ENCODE measurements at places on chromosomes 6 and 20.

GRCh38 chr6:154891901-154892300 is 103.2 kb upstream of the TIAM2 start:
- DNase-seq: no peak

DNA sequence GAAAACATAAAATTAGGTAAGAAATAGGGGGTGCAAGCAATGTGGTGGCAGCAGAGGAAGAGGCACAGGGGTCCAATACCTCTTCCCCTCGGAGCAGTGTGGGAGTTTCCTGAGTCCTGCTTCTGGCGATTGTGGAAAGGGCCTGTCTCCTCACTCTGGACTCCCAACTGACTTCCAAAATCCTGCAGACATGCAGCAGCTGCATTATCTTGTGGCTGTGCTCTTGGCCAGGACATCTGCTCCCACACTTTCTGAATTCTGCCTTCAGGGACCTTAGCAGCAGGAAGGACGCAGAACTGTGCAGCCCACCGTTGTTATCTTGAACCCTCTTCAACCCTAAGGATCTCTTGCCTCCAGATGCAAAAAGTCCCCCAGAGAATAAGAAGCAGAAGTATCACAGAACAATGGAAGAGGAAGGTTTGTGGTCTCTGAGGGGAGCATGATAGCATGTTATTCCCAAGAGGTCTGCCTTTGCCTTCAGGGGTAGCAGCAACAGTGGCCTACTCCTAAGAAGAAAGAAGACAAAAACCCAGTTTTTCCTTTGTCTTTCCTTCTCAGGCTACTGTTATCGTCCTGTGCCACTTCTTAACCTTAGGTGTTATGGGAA is 102.5 kb upstream of the EMILIN3 start:
- DNase-seq: no peak

- DNase-seq: no peak
Observed at GRCh38 chr20:4794846-4795245, 73.1 kb downstream of the PRND start.

GRCh38 chr6:66238851-66239250 is 531.8 kb upstream of the EYS start:
- DNase-seq: no peak

- no peak for DNase-seq
Observed at GRCh38 chr20:9279918-9280401, 211.1 kb downstream of the PLCB4 start.

DNA sequence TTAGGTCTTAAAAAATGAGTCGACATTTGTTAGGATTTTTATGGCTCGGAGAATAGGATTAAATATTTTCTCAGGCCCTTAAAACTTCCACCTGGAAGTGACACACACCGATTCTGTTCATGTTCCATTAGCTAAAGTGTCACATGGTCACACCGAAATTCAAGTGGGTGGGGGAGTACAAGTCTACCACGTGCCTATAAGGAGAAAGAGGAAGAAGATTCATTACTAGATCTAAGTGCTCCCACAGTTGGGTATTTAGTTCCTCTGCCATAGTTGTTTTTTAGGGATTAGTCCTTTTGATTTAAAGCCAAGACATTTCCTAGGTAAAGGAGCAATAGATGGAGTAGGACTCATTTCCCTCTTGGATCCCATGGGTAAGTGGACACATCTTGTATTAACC is 4.9 kb upstream of the TOX2 start:
- DNase-seq: no peak

- DNase-seq: no peak
Observed at GRCh38 chr20:43442282-43442880, 15.3 kb upstream of the SRSF6 start.

- peak; percentile 14 for DNase-seq
Observed at GRCh38 chr6:129621252-129621651, 88.7 kb downstream of the ARHGAP18 start.

DNA sequence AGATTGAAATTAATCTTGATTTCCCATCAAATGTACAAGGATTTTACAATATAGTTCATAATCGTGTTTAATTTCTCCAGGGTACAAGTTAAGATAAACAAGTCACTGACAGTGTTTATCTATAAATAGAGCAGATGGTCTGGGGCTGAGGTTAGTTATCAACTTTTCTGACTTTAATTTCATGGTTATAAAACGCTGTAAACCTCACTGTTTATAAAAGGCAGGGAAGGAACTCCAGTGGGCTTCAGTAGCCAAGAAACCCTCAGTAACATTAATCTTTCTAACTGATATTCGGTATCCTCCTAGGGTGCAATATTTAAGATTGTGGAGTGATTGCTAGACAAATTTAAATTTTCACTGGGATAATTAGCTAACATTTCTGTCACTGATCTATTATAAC is 68.6 kb downstream of the GFRAL start:
- no peak for DNase-seq

DNA sequence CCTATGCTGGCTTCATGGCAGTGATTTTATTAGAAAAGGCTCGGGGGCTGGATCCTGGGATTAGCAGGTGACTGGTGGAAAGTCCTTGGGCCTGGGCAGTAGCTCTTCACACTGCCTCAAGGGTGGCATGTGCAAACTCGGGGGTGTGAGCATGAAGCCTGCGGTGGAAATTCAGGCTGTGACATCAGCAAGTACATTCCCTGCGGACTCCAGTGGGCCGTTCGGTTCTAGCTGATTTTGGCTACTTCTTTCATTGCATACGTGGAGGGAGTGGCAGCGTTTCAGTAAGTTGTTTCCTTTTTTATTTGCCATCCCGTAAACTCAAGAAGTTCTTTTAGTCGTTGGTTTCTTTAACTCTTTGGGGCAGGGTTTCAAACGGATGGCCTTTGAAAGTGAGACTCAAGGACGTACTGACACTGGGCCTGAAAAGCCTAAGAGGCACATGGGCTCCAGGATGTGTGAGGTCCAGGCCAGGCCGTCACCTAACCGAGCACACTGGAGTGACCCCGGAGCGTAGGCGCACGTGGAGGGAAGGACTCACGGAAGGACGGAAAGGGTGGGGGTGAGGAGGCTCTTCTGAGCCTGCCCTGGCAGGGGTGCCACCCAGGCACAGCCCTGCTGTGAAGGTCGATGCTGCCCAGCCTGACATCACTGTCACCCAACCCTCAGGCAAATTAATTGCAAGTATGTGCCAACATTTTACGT is 104.0 kb upstream of the FRMD1 start:
- DNase-seq: no peak

DNA sequence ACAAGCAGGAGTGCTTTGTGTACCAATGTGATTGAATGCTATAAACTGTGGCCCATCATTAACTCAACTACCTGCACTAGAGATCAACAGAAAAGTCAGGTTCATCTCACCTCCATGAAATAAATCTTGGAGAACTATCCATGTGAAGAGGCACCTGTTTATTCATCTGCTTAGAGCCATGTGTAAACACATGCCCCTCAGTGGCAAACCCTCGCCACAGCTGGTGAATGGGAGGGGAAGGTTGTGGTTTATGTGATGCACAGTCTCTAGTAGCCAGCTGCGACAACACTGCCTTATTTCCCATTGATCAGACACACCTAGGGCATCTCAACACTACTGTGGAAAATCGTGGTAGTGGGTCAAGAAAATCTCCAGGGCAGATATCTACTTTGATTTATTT is 640.2 kb downstream of the PTPRT start:
- no peak for DNase-seq

DNA sequence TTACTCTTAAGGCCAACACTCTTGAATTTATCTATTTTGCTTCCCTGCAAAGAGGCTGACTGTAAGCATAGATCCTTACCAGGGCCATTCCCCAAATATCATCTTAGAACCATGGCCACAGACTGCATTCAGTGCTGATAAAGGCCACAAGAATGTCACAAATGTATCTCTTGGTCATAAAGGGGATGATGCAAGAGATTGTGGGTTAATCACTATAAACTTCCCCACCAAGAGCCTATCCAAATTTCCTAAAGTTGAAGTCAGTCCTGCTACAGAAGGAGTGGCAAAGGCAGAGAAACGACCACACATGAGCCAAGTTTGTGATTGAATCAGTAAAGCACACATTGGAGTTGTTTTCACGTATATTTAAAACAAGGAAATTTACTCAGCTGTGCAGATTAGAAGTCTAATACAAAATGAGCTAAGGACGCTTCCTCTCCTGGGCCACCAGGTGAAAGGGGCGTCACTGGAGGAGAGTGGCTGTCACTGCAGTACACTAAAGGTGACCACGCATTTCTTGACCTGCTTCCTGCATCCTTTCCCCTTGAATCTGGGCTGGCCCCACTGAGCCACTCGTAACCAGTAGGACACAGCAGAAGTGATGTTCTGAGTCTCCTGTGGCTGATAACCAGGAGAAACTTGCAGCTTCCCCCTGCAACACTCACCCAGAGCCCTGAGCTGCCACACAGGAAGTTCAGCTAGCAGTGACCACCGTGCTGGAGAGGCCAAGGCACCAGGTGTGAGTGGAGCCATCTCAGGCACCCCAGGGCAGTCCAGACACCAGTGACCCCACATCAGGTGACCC is 181.9 kb downstream of the SYNDIG1 start:
- DNase-seq: no peak

- DNase-seq: no peak
Observed at GRCh38 chr20:60491051-60491581, 532.9 kb downstream of the CDH26 start.

DNA sequence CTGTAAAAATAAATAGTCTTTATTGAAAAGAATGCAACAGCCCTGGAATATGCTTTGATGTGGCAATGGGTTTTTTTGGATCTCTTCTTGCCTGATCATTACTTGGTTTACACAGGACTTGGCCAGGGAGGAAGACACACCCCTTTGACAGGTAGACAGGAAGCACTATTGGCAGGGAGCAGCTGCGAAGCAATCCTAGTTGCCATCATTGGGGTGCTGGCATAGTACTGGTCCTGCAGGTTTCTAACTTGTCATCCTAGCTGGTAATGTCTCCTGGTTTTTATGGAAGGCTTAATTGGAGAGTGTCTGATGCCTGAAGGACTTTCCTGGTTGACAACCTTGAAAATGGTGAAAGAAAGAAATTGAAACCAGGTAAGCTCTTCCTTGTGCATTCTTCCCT is 71.2 kb upstream of the CCN6 start:
- no peak for DNase-seq

GRCh38 chr20:42123981-42124473 is 505.9 kb upstream of the CHD6 start:
- no peak for DNase-seq
